ENCODE measurements at places on chromosomes 7 and 10. TPM values are rescaled to one million over a fixed set of nuclear protein-coding genes. Genes with fewer than 3 reads are reported as not detected.

DNA sequence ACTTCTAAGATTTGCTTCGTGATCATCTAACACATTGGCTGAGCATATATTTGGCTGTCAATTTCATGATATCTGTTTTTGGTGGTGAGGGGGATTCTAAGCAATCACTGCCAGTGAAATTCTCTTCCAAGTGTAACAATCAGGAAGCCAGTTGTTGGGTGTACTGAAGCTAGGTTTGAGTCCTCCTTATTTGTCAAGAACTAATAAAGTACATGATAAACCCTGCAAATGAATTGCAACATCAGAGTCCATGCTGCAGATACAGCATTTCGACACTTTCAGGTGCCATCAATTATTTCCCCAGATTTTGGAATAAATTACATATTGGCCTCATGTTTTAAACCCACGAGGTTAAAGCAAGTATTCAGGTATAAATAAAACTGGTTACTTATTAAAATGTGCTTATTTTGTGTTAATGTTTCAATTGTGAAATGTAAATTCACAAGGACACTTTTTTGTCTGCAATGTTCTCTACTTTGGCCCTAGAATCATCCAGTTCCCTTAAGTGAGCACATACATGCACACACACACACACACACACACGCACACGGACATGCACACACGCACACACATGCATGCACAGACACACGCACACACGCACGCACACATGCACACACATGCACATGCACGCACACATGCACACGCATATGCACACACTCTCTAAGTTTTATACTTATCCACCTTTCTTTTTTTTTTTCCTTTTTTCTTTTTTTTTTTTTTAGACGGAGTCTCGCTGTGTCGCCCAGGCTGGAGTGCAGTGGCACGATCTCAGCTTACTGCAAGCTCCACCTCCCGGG lies 510.2 kb upstream of the KLF6 start:
- no peak overlapping the region for H3K4me3 ChIP-seq
- DNase-seq: no peak
- no peak overlapping the region for H3K27ac ChIP-seq
- no peaks in the 10 kb centered on the region for H3K36me3 ChIP-seq

- H3K4me3 ChIP-seq: no peak overlapping the region
- no peaks in the 10 kb centered on the region for H3K36me3 ChIP-seq
- H3K4me1 ChIP-seq: no peaks in the 10 kb centered on the region
- no peak for DNase-seq
- no peaks in the 10 kb centered on the region for H3K27me3 ChIP-seq
- no peak overlapping the region for H3K27ac ChIP-seq
Observed at GRCh38 chr10:97234400-97234799, 48.6 kb upstream of the SLIT1 start.

Gene STK17A
- 26.8 TPM for total RNA-seq

DNA sequence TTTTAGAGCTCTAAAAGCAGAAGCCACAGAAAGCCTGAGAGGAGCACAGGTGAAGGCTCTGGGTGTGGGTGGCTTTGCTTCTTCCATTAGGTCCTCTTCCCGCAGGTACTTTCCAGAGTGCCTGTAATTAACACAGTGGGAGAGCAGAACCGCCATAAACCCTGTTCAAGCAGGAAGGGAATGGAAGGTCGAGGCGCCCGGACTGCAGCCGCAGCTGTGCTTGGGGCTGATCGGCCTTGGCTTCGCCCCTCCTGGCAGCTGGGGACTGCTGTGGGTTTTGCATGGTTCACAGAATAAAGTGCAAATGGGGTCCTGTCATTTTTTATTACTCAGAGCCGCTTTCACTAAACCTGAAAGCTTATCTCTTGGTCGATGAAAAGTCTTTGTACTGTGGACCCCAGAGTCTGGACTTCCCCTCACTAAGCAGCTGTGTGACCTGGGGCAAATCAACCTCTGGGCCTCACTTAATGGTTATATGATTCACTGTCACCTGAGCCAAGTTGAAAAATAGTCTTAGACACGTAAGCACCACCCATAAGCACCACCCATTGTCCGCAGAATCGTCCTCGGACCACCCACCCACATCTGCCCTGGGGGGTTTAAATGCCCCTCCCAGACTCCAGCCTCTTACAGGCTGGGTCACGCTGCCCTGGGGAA lies 100.9 kb downstream of the XRCC2 start:
- H3K27me3 ChIP-seq: peaks cover 4% of the 10 kb centered on the region
- H3K36me3 ChIP-seq: peaks cover 10% of the 10 kb centered on the region
- H3K4me3 ChIP-seq: no peak overlapping the region
- H3K27ac ChIP-seq: no peak overlapping the region
- H3K4me1 ChIP-seq: peaks cover 5% of the 10 kb centered on the region

Gene WDR37
- total RNA-seq: 27.8 TPM

All from glutamatergic neuron (in vitro differentiated cells).